Stimulated activated CD4-positive, alpha-beta T cell treated with anti-CD3 and anti-CD28 coated beads, Interleukin-15, amount 100 ng/mL, for 1 hour (primary cell): ENCODE measurements at places on chromosomes 16 and 17.

GRCh38 chr17:83096401-83097224, 17.2 kb downstream of the METRNL start:
- no peak for DNase-seq

DNA sequence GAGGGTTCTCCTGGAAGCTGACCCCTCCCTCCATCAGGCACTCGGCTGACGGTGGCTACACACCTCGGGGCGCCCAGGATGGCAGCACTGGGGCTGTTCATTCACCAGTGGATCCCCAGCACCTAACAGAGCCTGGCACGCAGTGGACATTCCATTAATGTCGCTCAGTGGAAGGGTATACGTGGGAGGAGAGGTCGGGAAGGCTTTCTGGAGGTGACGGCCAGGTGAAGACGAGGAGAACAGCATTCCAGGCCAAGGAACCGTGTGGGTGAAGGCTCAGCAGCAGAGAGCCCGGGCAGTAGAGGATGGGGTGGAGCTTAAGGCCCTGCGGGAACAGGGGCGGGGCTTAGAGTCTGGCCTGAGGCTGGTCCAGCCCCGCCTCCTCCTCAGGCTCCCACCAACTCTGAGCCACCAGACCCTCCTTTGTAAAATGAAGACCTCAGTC, 2.5 kb upstream of the HS3ST6 start:
- no peak for DNase-seq

- no peak for DNase-seq
Observed at GRCh38 chr16:21083729-21084268, 66.8 kb downstream of the DNAH3 start.

DNA sequence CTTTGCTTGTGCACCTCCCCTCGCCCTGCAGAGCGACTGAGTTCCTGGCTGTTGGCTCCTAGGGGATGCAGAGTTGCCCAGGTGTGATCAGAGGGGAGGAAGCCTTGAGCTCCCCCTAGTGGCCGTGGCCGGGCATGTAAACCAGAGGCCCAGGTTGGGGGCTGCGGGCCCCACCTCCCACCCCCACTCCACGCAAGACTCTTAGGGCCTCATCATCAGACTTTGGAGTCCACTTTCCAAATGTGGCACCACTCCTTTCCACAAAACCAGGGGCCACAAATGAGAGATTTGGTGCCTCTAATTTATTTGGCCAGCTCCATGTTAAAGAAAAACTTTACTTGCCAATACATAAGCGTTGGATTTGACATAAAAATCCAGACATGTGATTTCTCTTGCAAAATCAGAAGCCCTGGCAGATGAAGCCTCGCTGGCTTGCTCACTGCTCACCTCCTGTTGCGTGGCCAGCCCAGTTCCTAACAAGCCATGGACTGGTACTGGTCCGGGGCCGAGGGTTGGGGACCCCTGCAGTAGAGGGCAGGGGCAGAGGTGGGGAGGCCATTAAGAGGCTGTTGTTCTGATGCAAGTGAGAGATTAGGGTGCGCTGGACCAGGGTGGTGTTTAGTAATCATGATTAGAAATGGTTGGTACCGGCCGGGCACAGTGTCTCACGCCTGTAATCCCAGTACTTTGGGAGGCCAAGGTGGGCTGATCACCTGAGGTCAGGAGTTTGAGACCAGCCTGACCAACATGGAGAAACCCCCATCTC, 28.7 kb upstream of the GAS7 start:
- DNase-seq = no peak

- no peak for DNase-seq
Observed at GRCh38 chr16:89958068-89958467, 9.5 kb downstream of the DEF8 start.
